ENCODE measurements at places on chromosomes 11 and 22. TPM values are rescaled to one million over a fixed set of nuclear protein-coding genes. Genes with fewer than 3 reads are reported as not detected.
A peak's percentile ranks its signal among the peaks of the same experiment; 100 is the strongest.

DNA sequence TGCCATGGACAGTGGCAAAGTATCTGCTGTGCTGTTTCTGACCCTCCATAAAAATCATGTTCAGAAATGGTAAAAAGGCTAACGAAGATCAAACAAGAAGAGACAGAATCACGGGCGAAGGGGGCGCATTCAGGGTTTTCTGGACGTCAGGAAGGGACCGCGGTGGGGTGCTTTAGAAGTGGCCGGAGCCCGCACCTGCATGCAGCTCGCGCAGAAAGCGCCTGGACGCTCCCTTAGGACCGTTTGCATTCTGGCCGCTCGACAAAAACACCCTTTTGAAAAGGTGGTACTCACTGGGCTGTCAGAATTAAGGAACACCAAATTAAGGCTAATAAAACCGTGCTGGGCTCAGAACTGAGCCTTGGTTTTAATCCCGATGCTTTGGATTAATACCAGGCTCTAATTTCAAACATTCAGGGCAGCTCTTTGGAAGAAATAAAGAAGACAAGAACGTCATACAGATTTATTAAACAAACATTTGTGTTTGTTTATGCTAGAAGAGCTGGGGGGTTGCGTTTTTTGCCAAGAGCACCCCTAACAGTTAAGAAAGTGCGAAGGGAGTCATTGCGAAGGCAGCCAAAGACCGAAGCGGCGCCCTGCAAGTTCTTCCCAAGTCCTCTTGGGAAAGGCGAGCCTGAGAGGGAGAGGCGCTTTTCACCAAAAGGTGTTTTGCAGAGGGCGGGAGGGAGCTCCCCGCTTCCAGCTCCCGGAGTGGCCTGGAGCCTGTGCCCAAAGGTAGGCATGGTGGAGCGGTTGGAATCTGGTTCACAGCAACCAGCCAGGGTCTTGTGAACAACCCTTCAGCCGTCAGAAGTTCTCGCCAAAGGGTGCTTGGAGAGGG, 47.7 kb upstream of the DBX1 start:
- DNase-seq = no peak

DNA sequence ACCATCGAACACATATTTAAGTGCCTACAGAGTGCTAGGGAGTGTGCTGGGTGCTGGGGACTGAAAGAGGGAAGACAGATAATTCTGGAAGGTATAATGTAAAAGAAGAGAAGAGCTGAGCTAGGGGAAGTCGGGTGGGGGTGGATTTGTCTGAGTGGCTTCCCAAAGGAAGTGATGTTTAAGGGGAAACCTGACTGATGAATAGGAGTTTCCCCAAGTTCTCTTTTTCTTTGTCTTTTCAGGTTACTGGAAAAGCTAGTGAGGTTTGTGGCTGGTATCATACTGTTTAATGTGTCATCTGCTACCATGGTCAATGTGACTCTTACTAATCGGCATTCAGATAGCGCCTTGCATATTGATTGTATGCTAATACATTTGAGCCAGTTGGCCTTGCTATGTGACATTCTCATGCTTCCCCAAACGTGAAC, 151.6 kb upstream of the MTMR2 start:
- peak; percentile 45 for DNase-seq

Gene OR5B17
- total RNA-seq = not detected

Gene GRIK4
- total RNA-seq = under 0.01 TPM

- no peak for DNase-seq
These were observed 7.6 kb upstream of the RASGRP2 start for GRCh38 chr11:64751580-64751979.

GRCh38 chr11:38900211-38900610, 2302.2 kb upstream of the RAG2 start:
- DNase-seq = no peak

- DNase-seq = no peak
These were observed 1.6 kb downstream of the PPP2R1B start for GRCh38 chr11:111764621-111765020.

DNA sequence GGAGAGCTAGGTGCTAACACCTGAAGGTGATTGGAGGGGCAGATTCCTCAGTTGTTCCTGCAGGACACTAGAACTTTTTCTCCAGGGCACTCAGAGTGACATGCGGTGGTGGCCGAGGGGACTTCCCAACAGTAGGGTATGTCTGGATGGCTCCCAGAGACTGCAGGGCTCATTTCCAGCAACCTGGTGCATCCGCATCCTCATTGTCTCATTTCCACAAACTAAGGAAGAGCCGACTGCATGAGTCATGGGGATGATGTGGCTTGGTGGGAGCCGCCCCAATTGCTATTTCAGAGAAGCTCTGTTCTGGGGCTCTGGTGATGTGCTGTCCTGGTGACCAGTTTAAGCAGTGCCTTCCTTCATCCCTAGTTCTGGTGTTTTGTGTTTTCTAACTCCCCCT, 2.8 kb upstream of the ROBO4 start:
- DNase-seq = peak; percentile 89

- no peak for DNase-seq
These were observed 1.1 kb downstream of the RRP8 start for GRCh38 chr11:6602096-6602940.

Gene ZNF214
- total RNA-seq = 1.7 TPM

DNA sequence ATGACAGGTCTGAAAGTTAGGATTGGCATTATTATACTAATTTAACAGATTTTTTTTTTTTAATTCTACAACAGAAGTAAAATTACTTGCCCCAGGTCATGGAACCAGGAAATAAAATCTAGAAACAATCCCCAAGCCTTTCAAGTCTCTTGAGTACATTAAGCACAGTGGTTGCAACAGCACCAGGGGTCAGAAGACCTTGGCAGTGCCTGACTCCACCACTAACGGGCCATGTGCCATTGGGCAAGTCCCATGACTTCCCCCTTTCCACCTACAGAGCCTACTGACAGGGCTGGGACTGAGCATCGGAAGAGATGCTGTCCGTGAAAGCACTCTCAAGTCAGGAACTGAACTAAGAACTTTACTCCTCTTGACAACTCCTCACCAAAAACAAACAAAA, 98.6 kb upstream of the AKIP1 start:
- DNase-seq = no peak

- DNase-seq = no peak
These were observed 15.9 kb upstream of the IRAG1 start for GRCh38 chr11:10709299-10710086.

Gene HTR3B
- not detected for total RNA-seq

Gene IL17RA
- total RNA-seq = 6.1 TPM

DNA sequence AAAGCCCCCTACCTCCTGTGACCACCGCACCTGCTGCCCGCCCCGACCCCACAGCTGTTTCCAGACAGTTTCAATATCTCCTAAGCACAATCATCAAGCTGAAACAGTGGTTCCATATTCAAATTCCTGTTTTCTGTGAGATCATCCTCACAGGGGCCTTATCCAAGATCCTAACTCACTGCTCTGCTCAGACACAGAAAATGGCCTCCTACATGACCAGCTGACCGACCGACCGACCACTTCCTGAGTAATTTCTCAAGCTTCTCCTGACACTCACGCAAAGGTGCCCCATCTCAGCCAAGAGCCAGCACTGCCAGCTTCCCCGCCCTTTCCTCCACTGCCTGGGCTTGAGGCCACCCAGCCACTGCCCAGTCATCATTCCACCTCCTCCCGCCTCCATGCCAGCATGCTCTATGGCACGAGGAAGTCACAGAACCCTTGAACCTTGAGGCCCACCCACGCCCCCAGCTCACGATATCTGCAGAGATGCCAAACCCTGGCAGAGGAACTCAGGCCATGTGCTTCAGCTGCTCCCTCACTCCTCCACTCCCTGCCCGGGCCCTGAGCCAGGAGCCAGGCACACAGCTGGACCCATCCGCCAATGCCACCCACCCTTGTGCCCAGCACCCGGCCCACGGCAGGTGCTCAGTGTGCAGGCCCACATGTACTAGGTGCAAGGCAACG, 14.0 kb downstream of the KIAA0930 start:
- DNase-seq = no peak

DNA sequence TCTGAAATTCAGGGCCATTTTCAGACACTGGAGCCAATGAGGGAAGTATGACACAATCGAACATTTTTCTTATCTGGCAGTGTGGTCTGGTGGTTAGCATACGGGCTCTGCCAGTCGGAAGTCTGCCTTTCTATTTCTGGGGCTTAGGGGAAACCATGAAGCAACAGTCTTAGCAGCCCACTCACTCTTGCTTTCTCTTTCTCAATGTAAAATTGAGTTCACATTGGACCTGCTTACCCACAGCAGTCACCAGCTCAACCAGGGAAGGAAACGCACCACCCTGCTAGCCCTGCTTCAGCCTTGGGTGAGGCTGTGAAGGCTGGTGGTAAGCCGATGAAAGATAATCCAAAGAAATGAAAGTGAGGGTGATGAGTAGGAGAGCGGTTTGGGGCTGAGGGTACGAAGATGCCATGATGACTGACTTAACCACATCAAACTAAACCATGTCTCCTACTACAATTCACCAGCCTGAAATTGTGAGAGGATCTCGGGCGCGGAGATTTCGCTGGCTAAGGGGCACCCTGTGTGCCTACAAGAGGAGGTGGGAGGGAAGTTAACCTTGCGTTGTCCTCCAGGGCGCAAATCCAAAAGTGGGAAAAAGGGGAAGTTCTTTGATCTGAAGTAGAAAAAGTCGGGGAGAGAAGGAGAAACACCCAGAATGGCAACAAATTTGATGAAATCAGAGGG, 2.0 kb upstream of the LMO2 start:
- DNase-seq = no peak

DNA sequence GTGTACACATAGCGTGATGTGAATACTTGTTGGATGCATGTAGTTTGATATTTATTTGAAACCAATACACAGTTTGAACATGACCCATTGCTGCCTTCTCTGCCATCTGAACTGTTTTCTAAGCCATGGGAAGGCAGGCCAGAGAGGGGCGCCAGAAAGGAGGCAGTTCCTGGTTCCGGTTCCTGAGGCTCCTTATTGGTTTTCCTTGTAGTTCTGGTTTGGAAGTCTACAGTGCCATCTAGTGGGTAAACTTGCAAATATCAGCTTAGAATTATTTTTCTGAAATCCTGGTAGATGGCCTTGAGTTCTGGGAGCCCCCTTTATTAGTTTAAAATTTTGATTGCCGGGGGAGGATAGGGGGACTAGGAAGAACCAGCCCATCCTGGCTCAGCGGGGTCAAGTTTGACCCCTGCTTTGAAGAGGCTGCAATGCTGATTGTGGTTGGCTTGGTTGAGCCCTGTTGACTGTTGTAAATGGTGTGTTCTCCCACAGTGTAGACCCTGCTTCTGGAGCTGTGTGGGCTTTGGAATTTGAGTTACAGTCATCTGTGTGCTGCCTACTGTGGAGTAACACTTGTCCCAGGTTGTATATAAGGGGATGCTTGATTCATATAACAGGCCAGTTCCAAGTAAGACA, 48.4 kb downstream of the GRAMD1B start:
- peak; percentile 88 for DNase-seq

Gene CD248
- 0.23 TPM for total RNA-seq

Gene ARHGEF17
- 55.4 TPM for total RNA-seq

DNA sequence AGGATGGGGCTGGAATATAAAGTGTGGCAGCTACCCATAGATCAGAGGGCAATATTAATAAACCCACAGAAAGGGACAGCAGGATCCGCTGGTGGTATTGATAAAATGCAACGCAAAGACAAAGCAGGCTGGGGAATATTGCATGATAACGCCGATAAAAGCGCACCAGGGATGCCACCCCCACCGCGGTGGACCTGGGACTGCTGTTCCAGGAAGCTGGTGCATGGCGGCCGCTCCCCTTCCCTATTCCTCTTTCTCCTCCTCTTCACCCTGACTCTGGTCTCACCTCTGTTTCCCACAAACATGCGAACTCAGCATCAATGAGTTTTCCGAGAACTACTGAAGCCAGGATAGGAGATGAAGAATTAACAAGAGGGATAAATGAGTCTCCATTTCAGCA, 20.2 kb downstream of the SPATA19 start:
- no peak for DNase-seq

DNA sequence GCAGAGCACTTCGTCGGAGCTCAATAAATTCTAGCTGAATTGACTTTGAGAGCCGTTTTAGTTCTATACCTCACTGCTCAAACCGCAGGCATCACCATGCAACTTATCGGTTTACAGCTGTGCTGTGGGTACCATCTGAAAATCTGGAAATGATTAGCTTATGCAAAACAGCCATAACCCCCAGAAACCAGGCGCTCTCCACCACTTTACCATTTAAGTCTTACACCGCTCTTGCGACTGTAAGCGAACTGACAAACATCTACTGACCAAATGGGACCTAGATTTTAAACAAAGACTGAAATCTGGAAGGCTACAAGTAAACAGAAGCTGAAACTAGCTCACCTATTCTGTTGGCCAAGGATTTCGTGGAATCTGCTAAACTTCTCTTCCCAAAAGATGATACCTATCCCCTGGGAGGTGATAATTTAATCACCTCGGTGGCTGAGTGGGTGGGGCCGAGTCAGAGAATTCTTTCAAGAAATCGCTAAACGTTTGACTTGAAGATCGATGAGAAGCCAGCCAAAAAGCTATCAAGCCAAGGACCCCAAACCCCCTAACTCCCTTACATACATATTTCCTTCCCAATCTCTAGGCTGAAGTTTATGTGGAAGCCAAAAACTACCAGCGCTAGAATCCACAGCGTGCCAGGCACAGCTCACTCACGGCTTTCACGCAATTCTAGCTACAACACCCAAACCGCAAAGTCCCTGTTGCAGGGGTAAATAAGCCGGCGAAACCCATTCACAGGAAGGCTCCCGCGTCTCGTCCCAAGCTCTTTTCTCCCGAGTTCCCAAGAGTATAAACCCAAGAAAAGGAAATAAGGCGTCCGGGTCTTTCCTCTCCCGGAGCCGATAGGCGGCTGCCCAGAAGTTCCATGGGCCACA, 644 bp downstream of the SPTY2D1 start:
- peak; percentile 7 for DNase-seq

DNA sequence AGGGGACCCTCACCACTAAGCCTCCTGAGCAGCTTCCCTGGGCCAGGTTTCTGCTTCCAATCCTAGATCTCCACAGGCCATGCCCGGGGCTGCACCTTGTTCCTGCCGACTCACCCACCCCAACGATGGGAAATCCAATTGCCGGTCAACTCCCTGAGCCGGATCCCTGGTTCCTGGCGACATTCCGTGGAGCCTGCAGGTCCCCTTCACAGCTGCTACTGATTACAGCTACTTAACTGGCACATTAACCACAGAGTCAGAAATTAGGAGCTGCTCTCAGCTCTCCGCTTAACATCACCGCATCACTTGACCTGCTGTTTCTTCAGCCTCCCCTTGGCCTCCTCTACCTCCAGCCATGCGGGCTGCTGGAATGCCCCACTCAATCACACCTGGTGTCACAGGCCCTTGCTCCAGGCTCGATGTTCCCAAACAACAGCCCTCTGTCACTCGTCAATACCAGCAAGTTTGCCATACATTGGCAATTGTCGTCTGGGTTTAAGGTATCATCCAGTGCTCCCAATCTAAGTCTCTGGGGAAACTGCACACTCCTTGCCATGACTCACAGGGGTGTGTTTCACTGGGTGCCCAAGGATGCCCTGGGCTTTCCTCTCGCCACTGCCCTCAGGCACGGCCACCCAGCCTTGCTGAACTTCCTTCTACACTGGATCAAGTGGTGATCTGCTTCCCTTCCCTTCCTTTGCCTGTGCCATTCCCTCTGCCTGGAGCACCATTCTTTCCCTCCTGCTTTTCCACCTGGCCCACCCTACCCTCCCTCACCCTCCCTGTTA, 181.0 kb downstream of the MN1 start:
- no peak for DNase-seq

Gene CCDC87
- 0.17 TPM for total RNA-seq

GRCh38 chr11:87917111-87917510, 258.1 kb downstream of the RAB38 start:
- DNase-seq = no peak

GRCh38 chr11:47981667-47982404, 1.5 kb downstream of the PTPRJ start:
- no peak for DNase-seq

Gene OR52E8
- total RNA-seq = not detected

Gene HBD
- not detected for total RNA-seq

- DNase-seq = peak; percentile 94
These were observed 61.9 kb downstream of the BMAL1 start for GRCh38 chr11:13339195-13340153.
